AG10803 (cell line): ENCODE measurements at places on chromosomes 5 and 9.

- peak; percentile 70 for DNase-seq
Observed at GRCh38 chr5:34898258-34898895, 16.9 kb downstream of the RAD1 start.

GRCh38 chr5:159913501-159913900 lies 2.8 kb upstream of the ADRA1B start:
- DNase-seq = no peak

GRCh38 chr5:159210846-159211245 lies 1.5 kb upstream of the RNF145 start:
- DNase-seq = no peak

GRCh38 chr9:129361196-129361595 lies 183.1 kb upstream of the IER5L start:
- no peak for DNase-seq

- DNase-seq = no peak
Observed at GRCh38 chr5:179309751-179310320, 35.4 kb downstream of the ADAMTS2 start.

DNA sequence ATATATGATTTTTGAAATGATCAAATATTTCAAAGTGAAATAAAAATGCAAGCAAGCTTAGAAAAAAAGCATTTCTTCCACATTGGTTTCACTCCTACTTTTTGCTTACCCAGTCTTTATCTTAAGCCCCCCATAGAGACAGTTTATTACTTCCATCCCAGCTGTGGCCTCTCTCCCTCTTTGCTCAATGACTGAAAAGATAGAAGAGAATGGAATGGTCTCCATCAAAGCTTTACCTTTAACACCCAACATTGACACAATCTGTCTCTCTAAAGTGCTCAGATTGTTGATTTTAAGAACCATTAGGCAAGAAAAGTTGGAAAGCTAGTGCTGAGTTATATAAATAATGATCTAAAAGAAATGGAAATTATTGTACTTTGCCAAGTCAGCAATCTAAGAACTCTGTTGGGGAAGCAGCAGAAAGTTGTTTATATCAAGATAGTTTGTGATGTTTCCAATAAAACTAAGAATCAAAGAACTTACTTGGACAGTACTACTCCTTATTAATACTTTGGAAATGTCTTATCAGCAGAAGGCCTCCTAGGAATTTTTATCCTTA lies 277.5 kb upstream of the NREP start:
- DNase-seq = no peak

DNA sequence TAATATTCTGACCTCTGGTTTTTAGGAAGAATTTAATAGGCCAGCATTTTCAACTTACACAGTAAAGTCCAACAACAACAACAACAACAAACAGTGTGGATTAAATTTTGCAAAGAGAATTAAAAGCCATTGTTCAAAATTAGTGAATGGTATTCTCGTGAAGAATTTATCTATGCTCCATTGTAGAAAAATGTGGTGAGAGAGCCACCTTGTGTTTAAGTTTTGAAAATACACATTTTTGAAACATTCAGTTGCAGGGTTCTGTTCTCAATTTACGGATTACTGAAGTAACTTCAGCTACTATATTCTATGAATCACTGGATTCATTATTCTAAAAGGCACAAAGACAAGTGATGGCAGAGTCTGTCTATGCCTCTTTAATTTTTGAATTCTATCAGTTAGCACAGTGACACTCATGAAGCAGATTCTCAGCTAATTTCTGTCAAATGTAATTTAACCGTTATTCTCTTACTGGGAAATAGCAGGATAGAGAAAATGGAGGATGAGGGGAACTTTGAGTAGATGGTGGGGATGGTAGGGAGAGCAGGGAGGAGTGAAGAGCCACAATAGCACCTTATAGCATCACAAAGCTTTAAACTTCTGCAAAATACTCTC lies 11.0 kb downstream of the CCDC152 start:
- peak; percentile 43 for DNase-seq

- DNase-seq = peak; percentile 56
Observed at GRCh38 chr5:81838307-81838906, 87.5 kb upstream of the SSBP2 start.

DNA sequence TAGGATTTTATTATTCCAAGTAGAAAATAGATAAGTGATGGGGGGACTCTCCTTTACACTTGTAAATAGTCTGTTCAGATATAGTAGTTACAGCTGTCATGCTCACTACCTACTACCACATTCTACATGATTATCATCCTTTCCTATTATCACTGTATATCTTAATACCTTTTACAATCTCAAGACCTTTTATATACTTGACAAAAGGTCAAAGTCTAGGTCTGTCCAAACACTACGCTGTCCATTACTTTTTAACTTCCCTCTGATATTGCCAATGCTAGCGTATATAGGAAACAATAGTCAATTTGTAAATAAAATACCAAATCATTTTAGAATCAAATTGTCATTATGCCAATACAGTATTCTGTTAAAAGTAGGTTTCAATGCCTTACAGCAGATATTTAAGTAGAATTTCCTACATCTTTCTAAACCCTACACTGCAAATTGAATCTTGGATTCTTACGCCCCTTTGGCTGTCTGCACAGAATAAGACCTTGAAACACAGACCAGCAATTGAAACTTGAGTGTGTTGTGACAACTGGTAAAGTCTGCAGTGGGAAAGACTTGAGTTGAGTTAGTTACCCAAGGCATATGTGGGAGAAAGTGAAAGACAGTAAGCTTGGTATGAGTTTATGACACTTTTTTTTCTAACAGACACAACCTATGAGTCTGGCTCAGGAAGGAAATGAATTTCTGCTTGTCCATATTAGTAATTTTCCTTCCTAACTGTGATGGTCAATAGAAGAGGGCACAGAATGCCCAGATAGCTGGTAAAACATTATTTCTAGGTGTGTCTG lies 827.6 kb upstream of the ACO1 start:
- DNase-seq = no peak

GRCh38 chr9:124457887-124458431 lies 7.7 kb downstream of the ADGRD2 start:
- no peak for DNase-seq

DNA sequence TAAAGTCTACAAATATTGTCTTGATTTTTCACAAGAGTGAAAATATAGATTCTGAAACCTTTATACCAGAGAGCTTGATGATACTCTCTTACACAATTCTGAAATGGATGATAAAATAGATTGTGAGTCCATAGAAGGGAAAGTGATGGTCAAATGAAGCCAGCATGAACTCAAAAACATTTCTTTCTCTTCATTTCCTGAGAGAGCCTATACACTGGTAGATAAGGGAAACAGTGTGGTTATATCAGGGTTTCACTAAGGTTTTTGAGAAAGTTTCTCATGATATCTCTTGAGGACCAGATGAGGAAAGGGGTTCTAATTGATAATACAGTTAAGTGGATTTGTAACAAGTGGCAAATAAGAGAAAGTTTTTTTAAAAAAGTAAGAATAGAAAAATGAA lies 254.1 kb downstream of the PJA2 start:
- DNase-seq = no peak

DNA sequence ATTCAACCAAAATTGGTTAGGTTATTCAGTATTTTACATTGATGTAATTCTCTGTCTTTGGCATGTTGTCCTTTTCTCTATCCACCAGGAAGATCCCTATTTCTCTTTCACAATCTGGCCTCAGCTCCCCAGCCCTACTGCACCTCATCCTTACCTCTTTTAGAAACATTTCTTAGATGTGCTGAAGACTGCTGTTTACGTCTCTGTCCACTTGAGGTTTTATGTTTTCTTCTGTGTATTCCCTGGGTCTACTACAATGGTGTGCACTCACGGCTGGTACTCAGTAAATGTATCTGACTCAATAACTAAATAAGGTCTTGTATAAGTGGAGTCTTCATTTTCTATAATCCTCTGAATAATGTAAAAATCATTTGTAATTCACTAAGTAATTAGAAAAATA lies 822.7 kb downstream of the DTWD2 start:
- DNase-seq = no peak

- no peak for DNase-seq
Observed at GRCh38 chr5:87769157-87769556, 356.4 kb upstream of the CCNH start.

DNA sequence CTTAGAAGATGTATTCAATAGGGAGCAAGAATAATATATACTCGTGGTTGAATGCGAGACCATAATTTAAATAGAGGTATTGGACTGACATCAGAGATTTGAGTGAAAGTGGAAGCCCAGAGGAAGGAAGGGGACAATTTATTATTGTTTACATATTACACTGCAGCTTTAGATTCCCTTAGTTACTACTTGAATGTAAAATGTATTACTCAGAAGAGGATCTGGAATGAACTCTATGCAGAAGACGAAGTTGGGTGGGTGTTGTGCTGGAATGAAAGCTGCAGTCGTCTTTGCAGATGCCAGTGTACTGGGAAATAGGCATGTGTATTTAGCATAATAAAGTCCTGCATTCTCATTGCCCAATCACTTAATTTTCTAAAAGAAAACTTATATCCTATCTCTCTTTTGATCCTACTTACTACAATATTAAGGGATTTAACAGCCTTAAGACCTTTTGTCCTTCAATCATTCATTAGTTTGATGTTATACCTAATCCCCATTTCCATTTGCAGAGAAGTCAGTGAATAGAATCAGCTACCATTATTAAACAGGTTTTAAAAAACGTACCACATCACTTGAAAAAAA lies 570.7 kb upstream of the WWC1 start:
- DNase-seq = peak; percentile 93

DNA sequence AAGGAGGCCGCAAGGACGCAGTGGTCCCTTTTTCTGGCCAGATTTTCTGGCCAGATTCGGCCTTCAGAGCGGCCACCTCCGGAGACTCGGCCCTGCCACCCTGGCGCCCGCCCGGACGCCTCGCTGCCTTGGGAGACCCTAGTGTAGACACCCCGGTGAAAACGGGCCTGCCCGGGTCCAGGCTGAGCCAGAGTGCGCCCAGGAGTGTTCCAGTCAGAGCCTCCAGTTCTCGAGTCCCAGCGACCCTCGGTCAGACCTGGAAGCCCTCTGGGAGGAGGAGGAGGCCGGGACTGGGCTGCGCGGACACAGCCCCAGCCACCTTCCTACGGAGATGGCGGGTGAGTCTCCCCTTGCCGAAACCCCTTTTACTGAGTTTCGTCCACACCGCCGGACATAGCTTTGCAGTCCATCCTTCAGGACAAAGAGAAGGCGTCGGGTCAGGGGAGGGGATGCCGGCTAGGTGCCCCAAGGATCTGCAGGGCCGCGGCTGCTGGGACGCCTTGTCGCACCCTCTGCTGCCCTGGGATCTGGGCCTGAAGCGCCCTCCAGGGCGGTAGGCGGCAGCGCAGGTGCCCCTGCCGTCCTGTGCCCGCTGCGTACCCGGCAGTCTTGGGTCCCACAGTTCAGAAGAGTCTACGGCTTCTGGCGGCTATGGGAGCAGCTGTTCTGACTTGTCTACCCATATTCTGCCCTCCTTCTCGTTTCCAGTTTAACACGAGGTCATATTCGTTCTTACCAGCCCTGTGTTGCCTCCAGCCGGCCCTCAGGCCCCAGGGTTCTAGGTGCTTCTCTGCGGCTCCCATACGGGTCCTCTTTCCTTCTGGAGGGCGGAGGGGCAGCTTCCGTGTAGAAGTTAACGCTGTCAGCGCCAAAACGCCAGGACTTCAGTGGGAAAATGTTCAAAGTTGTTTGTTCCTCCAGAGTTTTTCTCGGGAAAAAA lies 1771.7 kb upstream of the CDH9 start:
- no peak for DNase-seq

DNA sequence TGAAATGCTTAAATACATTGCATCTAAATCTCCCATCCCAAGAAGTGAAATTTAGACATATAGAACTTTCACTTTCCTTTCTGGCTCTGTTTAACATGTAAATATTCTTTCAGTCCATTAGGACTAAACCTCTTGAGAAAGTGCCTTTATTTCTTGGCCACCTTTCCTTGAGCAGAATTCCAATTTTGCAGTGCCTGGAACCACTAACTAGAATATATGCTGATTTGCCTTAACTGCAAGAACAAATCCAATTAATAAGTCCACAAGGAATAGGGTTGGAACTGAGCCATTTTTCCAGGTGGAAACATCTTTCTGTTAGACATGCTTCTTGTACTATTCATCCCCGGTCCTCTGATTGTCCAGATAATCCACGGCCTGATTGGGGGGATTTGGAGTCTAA lies 478.0 kb downstream of the ENC1 start:
- no peak for DNase-seq

GRCh38 chr9:121935739-121936138 lies 157.4 kb downstream of the TTLL11 start:
- DNase-seq = no peak

DNA sequence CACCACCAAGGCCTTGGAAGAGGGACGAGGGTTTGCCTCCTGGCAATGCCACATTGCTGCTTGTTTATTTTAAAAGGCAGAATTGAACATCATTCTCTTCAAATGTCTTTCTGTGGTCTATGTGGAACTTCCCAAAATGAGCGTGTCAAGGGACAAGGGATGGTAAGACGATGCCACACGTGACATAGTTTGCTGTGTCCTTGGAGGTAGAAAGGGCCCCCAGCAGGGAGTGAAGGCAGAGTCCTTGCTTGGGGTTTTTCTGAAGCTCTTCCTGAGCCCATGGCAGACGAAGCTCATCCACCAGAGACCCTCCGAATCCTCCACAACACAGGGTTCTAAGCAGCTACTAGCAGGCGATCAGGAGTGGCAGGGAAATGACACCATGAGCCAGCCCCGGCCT lies 28.3 kb downstream of the PRRX2 start:
- no peak for DNase-seq

DNA sequence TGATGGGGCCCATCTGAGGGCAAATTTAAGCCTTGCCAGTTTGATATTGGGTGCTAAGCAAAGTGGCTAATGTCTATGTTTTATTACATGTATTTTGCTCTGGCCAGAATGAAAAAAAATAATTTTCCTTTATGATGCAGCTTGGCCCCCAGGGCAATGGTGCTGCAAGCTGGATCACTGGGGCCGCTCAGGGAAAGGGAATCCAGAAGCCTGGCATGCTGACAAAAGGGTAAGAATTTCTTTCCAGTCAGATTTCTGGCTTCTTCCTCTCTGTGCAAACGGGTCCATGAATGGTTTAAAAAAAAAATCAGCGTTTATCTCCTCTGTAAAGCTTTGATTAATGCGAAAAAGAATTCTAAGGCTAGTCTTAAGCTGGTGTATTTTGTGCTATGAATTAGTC lies 138.4 kb downstream of the MAPKAP1 start:
- peak; percentile 37 for DNase-seq

GRCh38 chr5:37709020-37709419 lies 130.8 kb downstream of the GDNF start:
- peak; percentile 17 for DNase-seq

DNA sequence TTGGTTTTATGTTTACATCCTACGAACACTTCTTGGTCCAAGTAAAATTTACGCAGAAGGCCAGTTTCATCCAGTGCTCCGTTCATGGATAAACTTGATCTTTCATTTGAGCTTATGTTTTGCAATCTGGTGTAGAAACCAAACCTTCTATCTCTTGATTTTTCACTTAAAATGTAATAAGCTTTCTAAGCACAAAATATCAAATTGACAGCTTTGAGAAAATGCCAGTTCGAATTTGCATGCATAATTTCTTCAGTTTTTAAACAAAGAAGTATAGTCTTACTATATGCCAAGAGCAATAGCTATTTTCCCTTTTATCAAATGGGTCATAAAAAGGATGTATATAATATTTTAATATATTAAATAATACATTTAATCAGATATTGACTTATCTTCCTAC lies 17.8 kb downstream of the DNAH5 start:
- DNase-seq = no peak

- no peak for DNase-seq
Observed at GRCh38 chr9:135612437-135612836, 26.9 kb downstream of the GLT6D1 start.

GRCh38 chr5:168670881-168671575 lies 91.9 kb upstream of the PANK3 start:
- no peak for DNase-seq
